Brain pericyte (primary cell): ENCODE measurements at places on chromosomes 3 and 15.

GRCh38 chr3:73540969-73541740, 83.6 kb downstream of the PDZRN3 start:
- DNase-seq: no peak

DNA sequence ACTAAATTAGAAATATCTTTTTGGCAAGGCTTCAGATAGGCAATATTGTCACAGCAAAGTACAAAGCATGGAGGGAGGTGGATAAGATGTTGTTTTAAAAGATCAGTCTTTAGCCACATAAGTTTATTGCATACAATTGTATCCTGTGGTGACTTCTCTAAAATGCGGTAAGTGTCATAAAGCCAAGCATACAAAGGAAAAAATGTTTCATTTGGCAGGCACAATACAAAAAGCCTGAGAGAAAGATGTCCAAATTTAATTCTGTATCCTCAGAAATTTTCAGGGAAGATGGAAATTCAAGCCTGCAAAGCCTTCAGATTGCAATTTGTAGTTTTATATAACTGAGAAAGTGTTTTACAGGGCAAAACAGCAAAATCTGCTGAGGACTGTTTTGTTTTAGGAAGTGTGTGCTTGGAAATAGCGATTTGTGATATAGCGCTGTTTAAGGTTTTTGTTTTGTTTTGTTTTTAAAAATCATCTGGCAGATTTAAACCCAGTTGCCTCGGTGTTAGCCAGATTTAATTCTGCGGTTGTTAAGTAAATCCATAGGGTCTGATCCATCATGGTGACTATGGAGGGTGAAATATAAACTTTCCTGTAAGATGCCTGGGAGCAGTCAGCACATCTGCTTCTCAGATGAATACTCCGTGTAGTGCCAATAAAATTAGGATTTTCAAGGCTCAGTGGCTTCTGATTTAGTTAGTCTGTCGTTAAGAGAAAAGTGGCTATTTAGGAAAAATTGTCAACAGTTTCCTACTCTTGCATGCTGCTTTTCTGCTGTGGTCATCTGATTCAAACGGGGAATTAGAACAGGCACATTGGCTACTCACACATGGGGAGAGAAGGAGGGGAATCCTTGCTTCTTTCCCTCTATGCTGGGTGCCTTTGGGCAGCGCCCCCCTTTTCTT, 8.0 kb downstream of the KAT2B start:
- DNase-seq: no peak

- DNase-seq: no peak
These were observed 108.3 kb downstream of the IQSEC1 start for GRCh38 chr3:12964711-12965612.

GRCh38 chr3:195596765-195597171, 13.0 kb upstream of the APOD start:
- DNase-seq: peak; percentile 27

DNA sequence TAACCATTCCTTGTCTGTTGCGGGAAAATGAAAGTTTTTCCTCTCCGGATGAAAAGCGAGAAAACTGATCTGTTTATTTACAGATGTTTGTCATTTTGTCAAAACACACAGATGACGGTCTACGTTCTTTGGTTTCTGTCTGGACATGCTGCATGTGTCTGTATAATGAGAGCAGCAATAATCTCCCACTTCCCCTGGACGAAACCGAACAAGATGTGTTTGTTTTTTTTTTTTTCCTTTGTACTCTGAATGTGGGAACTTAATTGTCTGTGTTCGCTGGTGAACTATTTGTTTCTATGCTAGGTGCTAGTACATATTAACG, 33.6 kb downstream of the PTPRG start:
- DNase-seq: no peak

DNA sequence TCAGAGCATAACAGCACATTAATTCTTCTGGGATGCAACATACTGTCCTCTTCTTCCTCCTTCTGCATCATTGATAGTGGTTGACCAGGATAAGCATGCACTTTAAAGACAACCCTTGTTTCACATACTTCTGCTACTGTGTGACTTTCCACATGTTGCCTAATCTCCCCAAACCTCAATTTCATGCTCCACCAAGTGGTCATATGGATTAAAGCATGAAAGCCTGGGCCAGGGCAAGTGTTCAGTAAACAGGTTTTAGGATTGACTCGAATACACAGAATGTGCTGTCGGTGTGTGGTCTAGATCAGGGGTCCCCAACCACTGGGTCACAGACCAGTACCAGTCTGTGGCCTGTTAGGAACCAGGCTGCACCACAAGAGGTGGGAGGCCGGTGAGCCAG, 22.5 kb upstream of the BFSP2 start:
- DNase-seq: peak; percentile 20

DNA sequence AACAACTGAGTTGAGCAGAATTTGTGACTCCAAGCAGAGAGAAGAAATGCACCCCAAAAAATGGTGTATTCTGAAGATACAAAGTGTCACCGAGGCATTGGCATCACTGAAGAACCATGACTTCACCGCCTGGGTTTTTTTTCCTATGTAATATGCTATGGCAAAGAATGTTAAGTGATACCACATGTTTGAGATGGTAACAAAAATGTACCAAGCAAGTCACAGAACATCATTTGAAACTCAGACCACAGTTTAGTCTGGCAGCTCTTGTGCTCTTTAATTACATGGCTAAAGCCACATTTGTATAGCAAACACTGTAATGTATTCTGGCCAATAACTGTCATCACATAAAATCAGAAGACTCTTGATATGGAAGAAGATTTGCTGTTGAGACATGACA, 323.5 kb downstream of the ULK4 start:
- no peak for DNase-seq

DNA sequence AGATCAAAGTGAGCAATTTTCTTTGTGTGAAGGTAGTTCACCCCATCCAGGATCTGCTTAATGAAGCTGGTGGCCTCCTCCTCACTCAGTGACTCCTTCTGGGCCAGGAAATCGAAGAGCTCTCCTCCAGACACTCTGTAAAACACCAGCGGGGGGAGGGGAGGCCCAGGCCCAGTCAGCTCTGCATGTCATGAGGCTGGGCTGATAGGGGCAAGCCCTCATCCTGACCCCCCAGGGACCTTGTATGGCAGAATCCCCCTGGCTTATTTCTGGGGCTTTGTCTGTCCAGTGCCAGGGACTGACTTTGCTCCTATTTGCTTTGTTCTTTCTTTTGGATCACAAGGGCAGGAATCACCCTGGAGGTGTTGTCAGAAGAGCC, 74.9 kb downstream of the DAPK2 start:
- DNase-seq: no peak

DNA sequence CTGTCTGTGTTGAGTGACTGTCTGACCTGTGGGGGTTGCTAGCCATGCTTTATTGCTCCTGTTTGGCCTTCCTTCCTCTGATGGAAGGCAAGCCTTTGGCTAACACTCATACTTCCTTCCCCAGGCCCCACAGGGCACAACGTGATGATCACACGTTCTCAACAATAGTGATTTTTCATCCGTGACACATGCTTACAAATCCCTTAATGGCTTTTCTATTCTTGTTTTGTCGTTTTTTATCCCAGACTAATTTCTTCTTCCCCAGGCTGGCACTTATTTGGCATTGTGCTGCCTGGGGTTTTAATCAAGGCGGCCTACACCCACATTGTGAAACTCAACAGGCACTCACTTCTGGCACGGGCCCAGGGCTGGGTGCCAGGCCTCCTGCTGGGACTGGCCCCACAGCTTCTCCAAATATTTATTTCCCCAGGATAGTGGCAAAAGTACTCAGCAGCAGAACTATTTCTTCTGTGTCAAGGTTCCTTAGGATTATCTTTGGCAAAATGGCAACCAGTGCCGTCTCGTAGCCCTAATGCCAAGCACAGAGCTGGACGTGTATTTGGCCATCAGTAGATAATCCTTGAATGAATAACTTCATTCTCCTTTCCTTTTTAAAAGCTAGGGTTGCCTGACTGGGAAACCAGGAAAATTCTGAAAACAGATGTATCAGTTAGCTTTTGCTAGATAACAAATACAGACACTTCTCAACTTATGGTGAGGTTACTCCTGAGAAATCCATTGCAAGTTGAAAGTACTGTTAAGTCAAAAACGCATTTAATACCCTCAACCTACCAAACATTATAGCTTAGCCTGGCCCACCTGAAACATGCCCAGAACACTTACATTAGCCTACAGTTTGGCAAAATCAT, 30.6 kb downstream of the CMTM7 start:
- peak; percentile 60 for DNase-seq

DNA sequence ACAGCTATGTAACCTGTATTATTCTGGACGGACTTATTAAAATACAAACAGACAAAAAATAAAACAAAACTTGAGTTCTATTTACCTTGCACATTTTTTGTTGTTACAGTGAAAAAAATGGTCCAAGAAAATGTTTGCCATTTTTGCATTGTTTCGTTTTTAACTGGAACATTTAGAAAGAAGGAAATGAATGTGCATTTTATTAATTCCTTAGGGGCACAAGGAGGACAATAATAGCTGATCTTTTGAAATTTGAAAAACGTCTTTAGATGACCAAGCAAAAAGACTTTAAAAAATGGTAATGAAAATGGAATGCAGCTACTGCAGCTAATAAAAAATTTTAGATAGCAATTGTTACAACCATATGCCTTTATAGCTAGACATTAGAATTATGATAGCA, 17.1 kb downstream of the LMOD3 start:
- no peak for DNase-seq

DNA sequence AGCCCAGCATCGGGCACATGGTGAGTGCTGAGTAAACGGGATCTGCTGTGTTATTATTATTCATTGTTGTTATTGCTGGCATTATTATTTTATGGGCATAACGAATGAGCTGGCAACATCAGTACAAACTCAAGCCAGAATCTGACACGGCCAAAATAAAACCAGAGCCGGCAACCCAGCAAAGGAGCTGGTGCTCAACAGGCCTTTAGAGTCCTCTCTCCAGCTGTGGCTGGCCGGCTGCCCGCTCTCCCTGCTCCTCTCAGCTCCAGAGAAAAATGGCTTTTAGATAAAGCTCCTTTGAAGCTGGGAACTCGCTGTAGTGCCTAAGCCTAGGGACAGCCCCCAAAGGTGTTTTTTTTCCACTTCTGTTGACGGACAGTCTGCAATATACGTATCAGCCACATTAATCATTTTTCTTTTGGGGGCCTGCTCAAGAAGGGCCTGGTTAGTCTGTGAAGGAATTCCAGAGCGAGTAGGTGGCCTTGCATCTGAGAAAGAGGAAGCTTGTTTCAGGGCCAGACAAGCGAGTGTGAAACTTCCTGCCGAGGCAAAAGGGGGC, 193.9 kb upstream of the UBE2E1 start:
- DNase-seq: no peak

DNA sequence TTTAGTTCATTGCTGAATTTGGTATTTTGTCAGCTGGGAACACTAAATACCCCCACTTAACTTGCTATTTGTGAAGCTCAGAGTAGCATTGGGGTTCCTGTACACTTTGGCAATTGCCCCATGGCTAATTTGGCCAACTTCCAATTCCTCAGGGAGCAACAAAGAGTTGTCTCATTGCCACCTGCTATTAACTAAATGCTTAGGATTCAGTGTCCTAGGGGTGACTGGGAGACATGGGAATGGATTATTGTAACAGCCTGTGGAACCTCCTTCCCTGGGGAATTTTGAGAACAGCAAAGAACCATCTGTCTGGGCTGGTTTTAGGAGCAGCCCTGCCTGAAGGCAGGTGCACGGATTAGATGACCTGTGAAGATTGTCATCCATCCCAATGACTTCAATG, 437.4 kb upstream of the TPRG1 start:
- DNase-seq: no peak

DNA sequence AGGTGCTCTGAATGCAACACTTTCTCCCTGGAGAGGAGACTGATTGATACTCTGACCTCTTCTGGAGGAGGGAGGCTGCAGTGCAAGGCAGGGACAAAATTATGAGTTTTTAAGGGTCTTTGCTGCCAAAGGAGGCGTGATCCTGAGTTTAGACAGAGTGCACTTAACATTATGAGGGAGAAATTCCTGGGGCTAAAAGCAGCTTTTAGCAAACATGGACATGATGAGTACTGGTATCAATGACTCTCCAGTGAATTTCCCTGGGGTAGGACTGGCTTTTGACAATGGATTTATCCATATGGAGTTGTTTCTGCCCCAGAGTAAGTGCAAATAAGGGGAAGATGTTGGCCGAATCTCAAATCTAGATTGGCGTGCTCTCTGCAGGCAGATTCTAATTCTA, 133.1 kb downstream of the THSD4 start:
- no peak for DNase-seq

GRCh38 chr15:89007989-89008388, 80.3 kb upstream of the ABHD2 start:
- no peak for DNase-seq

DNA sequence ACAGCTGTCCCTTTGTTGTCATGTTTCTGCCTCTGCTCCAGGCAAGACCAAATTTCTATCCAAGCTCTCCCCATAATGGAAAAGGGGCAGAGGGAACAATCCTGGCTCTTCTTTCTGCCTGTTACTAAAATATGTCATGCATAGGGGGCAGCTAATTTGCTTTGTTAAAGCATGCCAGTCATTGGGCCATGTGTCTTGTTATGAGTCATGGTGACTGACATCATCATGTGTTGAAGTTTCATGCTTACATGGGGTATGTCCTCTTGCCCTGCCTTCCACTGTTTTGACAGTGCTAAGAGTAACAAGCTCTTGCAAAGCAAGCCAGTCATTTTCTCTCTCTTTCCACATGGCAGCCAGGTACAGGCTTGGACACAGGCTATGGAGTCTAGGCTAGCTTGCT, 268.9 kb downstream of the GABRB3 start:
- no peak for DNase-seq

GRCh38 chr15:82858932-82859331, 49.5 kb downstream of the WHAMM start:
- no peak for DNase-seq

GRCh38 chr3:46021516-46021915, 5.8 kb downstream of the XCR1 start:
- DNase-seq: no peak
